NCI-H510A (cell line): ENCODE measurements at places on chromosomes 16 and 17.
A peak's percentile ranks its signal among the peaks of the same experiment; 100 is the strongest.

DNA sequence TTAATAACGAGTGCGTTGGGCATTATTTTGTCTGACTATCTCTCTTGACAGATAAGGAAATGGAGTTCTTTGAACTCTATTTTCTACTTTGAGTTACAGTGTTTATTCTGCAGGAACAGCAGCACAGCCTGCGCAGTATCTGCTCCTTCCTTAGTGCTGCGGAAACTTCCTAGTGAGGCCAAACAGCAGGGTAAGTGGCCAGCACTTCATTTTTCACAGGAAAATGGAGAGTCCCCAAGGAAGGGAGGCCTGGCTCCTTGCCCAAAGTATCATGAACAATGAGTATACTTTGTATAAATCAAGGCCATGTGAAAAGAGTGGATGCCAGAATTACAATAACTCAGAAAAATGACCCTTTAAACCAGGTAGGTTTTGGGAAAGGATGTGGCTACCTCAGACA lies 140.6 kb downstream of the VPS53 start:
- no peak for DNase-seq

GRCh38 chr16:81933361-81933760 lies 77.9 kb downstream of the SDR42E1 start:
- DNase-seq = no peak

GRCh38 chr16:68369697-68370580 lies 59.1 kb downstream of the PRMT7 start:
- DNase-seq = no peak

DNA sequence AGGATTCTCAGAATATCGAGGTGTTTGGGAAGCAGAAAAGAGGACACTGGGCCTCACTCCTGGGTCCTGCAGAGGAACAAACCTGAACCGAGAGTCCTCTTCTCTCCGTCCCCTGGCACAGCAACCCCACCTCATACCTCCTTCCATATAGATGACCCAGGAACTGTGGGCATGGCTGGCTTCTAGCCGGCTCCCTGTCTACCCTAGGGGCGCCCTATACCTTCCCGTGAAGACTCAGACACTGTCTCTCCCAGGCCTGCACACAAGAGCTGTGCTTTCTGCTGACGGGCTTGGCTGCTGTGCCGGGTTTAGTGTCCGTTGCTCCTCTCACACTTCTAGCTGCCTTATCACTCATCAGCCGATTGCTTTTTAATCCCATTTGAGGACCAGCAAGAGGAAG lies 46.5 kb upstream of the CRISPLD2 start:
- no peak for DNase-seq

- peak; percentile 92 for DNase-seq
Observed at GRCh38 chr17:50055055-50055425, 870 bp upstream of the ITGA3 start.

DNA sequence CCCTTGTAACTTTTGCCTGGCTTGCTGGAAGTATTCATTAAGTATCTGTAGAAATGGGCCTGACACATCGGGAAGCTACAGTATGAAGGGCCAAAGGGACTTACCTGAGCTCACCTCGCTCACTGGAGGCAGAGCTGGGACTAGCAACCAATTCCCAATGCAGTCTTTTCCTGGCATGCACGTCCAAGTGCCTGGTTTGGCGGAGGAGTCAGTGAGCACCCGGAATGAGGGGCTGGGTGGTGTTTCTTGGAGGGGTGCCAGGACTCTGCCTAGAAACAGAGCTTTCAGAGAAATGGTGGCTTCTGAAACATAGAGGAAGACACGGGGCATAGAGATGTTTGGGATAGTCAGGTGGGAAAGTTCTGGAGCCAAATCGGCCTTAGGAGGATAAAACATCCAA lies 18.4 kb upstream of the GPRC5C start:
- DNase-seq = no peak

DNA sequence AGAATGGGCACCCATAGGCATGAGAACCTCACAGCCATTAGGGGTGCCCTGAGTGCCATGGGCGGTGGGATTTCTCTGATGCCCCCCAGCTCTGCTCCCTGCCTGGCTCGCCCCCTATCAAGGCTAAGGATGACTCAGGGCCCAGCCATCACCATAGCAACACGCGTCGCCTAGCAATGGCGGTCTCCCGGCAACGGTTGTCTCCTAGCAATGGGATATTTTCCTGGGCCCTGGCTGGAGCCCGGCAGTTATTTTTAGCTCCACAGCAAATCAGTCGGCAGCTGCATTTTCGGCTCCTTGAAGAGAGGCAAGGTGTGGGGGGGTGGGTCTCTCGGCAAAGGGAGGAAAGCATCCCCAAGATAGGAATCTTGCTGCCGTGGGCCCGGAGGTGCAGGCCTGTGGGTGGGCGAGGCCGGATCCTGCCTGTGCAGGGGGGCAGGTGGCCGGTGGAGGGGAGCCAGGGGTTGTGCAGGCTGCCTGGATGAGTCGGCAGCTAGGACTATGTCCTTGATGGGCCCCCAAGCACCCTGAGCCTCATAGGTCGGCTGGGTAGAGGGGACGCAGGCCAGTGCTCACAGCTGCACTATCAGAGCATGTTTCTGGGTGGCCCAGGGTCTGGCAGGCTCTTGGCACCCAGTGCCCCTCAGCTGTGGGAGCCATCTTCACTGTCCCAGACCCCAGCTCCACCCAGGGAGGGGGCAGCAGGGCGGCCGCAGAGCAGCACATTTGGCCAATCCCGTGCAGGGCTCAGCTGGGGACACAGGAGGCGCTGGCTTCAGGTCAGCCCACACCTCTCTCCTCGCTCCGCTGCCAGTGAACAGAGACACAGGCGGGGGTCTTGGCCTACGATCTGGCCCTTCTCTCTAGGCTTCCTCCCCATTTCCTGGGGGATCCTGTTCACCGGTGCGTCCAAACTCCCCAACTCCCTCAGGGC lies 4.2 kb upstream of the FBXL16 start:
- no peak for DNase-seq

- no peak for DNase-seq
Observed at GRCh38 chr17:28180449-28180848, 138.0 kb downstream of the NLK start.

DNA sequence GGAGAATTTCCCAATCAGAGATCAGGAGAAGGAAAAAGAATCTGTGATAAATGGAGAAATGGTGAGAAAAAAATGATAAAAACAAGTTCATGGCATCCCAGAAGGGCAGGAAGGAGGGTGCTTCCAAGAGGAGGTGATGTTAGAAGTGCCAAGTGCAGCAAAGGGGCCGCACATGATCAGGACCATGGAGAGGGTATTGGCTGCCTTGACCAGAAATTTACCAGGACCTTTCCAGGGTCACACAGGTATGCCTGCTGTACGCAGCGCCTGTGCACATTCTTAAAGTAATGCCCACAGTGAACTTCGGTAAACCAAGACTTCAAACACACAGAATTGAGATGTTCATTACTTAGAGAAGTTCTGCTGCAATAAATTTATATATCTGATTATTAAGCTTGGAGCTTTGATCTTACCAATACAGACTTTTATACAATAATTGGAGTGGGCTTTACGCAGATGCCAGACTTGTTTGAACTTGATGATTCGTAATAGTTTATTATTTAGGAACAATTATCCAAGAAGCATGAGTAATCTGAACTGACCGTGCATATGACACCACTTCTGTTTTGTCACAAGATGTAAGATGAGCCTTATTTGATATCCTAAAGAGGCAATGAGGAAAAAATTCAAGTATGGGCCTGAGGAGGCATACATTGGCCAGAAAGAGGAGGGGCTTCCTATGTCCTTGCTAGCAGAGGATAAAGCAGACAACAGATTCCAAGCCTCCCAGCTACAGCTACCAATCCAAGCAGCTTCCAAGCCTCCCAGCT lies 2.2 kb upstream of the KRT33A start:
- no peak for DNase-seq

DNA sequence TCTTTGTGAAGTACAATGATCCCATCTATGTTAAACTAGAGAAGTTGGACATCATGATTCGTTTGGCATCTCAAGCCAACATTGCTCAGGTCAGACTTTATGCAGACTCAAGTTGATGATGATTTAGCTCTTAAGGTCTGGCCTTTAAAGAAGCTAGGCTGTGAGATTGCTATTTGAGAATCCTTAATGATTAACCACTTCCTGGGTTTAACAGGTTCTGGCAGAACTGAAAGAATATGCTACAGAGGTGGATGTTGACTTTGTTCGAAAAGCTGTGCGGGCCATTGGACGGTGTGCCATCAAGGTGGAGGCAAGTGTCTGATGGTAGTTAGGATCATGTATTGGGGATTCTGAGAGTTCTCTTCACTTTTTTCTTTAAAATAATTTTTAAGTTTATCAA lies 40.3 kb downstream of the AP2B1 start:
- DNase-seq = no peak
